ENCODE measurements at places on chromosomes 12 and 14.

GRCh38 chr14:85597701-85598100, 67.8 kb downstream of the FLRT2 start:
- DNase-seq: no peak

- no peak for DNase-seq
Observed at GRCh38 chr12:72095025-72095424, 156.4 kb downstream of the TPH2 start.

DNA sequence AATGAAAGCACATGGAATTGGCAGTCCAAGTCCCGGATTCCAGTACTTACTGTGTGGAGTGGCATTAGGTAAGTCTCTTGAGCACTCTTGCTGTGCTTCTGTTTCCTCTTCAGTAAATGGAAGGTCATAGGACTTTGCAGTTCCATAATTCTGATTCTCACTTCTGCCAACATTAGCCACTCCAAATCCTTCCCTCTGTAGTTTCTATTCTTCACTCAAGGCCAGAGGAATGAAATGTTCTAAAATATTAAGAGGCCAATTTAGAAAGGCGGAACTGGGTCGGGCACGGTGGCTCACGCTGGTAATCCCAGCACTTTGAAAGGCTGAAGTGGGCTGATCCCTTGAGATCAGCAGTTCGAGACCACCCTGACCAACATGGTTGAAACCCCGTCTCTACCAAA, 19.8 kb upstream of the SLC5A8 start:
- no peak for DNase-seq

- DNase-seq: no peak
Observed at GRCh38 chr12:123152833-123153232, 1.9 kb upstream of the PITPNM2 start.

- no peak for DNase-seq
Observed at GRCh38 chr12:85587158-85587557, 249.1 kb downstream of the RASSF9 start.

GRCh38 chr14:71956920-71957563, 24.8 kb downstream of the RGS6 start:
- no peak for DNase-seq

GRCh38 chr12:46046436-46046835, 56.1 kb upstream of the SCAF11 start:
- DNase-seq: no peak

GRCh38 chr14:104224506-104225277, 86.3 kb downstream of the KIF26A start:
- DNase-seq: peak; percentile 25

DNA sequence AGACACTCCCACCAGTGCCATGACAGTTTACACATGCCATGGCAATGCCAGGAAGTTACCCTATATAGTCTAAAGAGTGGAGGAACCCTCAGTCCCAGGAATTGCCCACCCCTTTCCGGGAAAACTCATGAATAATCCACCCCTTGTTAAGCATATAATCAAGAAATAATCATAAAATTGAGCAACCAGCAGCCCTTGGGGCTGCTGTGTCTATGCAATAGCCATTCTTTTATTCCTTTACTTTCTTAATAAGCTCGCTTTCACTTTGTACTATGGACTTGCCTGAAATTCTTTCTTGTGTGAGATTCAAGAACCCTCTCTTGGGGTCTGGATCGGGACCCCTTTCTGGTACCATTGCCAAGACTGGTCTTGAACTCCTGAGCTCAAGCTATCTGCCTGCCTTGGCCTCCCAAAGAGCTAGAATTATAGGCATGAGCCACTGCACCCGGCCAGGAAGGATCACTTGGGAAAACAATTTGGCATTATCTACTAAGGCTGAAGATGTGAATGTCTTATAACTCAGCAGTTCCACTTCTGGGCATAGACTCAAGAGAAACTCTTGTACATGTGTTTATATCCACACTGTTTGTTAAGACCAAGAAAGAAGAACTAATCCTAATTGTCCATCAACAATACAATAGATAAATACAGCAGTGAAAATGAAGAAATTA, 35.9 kb upstream of the CEP83 start:
- no peak for DNase-seq
